ENCODE measurements at places on chromosomes 11 and 22.

- ATAC-seq = no peak
Measured at GRCh38 chr22:44293876-44294275, 18.9 kb downstream of the SHISAL1 start.

DNA sequence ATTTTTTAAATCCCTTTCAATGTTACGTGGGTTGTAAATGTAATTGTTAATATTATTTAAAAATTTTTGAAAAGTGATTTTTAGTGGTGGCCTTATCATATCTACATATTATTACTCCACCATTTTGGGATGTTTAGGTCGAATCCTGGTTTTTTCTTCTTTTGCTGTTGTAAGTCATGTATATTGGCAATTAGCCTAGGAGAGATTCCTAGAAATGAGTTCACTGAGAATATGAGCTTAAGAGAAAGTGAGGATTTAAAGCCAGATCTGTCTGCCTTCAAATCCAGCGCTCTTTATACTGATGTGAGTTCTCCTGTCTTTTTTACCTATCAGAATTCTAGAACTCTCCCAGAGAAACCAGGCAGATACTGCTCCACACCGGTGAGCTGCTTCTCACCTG is 56.1 kb downstream of the PTPRJ start:
- ATAC-seq = no peak

DNA sequence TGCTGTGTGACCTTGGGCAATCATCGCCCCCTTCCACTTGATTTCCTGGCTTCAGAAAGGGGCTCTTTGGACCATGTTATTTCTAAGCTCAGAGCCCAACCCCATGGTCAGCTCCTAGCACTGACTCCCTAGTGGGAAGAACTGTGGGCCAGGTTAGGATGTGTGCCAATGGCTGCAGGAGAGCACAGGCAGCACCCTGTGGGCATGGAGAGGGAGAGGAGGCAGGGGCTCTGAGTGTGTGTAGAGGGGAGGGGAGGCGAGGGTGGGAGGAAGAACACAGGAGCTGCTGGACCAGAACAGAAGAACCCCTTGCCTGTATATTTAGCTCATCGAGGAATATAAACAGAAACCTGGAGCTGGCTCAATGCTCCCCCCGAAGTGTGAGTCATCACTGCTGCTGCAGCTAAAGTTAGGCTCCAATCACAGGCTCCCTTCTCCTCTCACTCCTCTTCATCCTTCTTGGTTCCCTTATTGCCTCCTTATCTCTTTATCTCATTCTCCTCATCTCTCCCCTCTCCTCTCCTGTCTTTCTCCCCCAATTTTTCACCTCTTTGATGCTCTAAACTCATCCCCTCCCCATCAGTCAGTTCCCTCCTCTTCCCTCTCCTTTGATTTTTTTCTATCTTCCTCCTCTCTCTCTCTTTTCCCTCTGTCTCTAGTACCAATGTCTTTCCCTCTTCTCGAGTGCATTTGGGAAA is 14.5 kb upstream of the RPS19BP1 start:
- ATAC-seq = no peak

DNA sequence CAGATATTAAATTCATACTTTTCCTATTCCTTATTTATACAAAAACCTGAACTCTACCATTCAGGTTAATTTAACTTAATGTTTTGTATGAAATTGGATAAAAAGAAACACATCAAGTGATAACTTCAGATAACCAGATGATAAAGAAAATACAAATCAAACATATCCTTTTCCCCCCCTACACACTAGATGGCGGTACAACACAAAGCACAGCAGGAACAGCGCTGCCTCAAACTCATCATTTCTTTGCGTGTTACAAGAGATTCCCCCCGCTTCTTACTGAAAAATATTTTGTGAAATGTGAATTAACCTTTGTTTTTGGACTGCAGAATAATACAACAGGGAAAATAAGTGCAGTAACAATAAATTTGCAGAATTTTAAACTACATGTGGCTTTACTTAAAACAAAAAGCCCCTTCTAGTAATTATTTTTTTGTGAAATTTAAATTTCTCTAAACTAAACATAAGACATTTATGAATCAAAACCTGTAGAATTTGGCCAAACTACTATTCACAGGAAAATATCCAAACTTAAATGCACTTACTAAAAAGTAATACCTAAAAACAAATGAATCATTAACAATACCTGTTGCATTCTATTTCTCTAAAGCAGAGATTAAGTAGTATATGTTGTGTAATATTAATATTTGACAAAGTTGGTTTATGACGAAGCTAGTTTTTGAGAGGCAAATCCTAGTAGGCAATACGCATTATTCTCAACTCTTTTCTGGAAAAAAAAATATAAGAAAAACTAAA is 74.4 kb downstream of the ARHGAP32 start:
- ATAC-seq = no peak

GRCh38 chr22:39935612-39936011 is 24.6 kb upstream of the TMA7B start:
- ATAC-seq = no peak

DNA sequence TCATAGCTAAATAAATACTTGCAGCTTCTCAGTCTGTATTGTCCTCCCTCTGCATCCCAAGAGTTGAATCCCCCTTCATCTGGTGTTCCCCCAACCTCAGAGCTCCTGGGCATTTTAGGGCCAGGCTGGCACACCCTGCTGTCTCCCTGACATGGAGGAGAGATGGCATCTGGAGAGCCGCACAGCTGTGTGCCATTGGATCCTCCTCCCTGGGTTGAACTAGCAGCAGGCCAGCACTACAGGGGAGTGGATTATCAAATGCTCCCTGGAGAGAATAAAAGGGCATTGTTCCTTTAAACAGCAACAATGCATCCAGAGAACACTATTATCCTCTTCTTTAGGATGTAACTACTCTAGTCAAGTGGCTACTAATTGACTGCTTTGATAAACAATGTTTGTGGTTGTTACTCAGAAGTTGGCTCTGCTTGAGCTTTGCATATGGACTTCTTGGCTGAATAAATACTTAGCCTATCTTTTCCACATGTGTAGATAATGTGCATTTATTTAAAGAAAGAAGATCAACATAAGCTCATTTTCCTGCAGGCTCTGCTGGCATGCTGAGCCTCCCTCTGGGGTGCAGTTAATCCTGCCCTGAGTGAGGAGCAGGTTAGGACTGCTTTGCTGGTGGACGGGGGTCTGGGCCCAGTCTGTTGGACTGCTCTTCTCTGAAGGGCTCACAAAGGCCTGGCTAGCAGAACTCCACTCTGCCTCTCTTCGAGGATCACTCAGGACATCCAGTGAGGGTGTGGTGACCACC is 897.2 kb downstream of the TBC1D22A start:
- no peak for ATAC-seq

- ATAC-seq = no peak
Measured at GRCh38 chr22:48182031-48182430, 1419.6 kb downstream of the TBC1D22A start.

GRCh38 chr11:19101796-19102520 is 15.0 kb upstream of the ZDHHC13 start:
- no peak for ATAC-seq

DNA sequence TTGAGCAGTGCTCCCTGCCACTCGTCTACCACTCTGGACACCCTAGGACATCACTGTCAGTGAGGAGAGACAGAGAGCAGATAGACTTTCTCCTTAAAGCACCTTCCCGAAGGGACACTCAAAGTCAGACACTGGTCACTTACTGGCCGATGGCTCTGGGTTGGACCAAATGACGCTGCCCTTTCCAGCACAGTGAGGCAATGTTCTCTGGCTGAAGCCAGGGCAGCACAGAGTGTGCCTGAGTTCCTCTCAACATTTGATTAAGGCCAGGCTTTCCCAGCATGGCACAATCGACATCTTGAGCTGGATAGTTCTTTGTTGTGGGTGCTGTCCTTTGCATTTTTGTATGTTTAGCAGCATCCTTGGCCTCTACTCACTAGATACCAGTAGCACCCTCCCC is 206.2 kb downstream of the CSNK2A3 start:
- no peak for ATAC-seq

DNA sequence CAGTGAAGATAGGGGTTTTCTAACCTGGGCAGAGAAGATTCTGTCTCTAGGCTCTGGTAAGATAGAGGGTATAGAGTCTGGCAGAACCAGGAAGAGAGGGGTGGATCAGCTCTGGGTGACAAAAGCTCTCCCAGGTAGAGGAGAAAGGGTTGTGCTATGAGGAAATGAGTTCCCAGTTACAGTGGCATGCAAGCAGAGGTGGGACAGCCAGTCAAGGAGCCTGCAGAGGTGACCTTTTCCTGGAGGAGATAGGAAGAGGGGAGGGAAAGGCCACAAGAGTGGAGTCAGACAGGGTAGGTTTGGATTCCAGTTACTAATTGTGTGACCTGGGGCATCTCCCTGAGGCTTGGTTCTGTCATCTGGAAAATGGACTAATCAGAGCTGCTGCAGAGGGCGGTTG is 3.4 kb upstream of the CAPN5 start:
- no peak for ATAC-seq

DNA sequence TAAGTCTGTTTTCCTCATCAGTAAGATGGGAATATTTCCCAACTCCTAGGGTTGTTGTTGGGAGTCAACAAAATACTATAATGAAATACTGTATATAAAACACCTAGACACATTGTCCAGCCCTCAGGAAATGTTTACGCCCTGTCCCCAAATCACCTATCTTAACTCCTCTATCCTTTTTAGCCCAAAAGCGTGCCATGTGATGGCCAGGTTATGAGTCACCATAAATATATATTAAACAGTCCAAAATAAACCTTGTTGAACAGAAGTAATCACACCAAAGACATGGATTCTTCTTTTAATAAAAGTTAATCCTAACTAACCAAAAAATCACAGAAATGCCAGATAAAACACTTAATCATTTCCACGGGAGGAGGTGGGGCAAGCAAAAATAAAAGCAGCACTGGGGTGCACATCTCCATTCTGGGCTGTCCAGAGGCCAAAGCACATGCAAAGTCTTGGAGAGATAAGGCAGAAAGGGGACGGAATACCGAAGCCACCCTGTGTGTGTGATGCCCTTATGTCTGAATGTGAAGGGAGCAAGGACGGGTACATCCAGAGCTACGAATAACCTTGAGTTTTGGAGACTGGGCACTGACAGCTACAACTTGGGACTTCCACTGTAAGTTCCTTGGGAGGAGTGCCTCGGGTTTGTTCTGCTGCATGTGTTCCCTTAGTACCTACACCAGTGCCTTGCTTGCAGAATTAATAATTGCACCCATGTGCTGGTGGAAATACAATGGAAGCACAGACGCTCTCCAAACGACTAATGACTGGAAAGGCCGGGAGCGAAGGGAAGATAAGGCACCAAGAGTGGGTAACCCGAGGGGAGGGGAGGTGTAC is 1.1 kb downstream of the OSBP start:
- no peak for ATAC-seq

DNA sequence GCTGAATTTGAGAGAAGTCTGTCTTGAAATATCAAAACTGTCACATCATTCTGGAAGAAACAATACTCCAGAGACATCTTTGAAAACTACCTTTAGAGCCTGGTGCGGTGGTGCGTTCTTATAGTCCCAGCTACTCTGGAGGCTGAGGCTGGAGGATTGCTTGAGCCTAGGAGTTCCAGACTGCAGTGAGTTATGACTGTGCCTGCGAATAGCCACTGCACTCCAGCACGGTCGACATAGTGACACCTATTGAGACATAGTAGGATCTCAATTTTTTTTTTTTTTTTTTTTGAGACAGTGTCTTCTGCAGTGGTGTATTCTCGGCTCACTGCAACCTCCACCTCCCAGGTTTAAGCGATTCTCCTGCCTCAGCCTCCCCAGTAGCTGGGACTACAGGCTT is 11.5 kb upstream of the AIFM3 start:
- ATAC-seq = no peak
